Smooth muscle cell of the pulmonary artery (primary cell): ENCODE measurements at places on chromosomes 2 and 18. TPM values are rescaled to one million over a fixed set of nuclear protein-coding genes. Genes with fewer than 3 reads are reported as not detected.

Gene SULT1C4
- 0.13 and 0.17 TPM in 2 replicates for total RNA-seq

Gene KIAA2012
- not detected in 2 replicates for total RNA-seq

Gene RAB17
- 0.78 and 0.83 TPM in 2 replicates for total RNA-seq

Gene CROCC2
- total RNA-seq, result 0.13 TPM in 1 of 2 replicates, not detected in the other

Gene KCNIP3
- 0.65 and 2.0 TPM in 2 replicates for total RNA-seq

Gene POTEJ
- not detected in 2 replicates for total RNA-seq

Gene HTR2B
- total RNA-seq, result 23.9 and 37.3 TPM in 2 replicates

Gene TRIM43
- total RNA-seq, result not detected in 2 replicates

Gene SERPINB2
- total RNA-seq, result 0.50 and 14.4 TPM in 2 replicates

Gene CYTIP
- total RNA-seq, result 5.5 and 23.5 TPM in 2 replicates

Gene CD8B2
- total RNA-seq, result not detected in 2 replicates

Gene CPO
- total RNA-seq, result not detected in 2 replicates

Gene LINC00305
- not detected in 2 replicates for total RNA-seq

Gene ZSWIM2
- total RNA-seq, result 0.07 and 0.10 TPM in 2 replicates

Gene SERPINB11
- not detected in 2 replicates for total RNA-seq

Gene RNF125
- total RNA-seq, result 0.13 and 0.69 TPM in 2 replicates

Gene SLC9A4
- total RNA-seq, result 0.03 TPM in 1 of 2 replicates, not detected in the other

Gene SKOR2
- total RNA-seq, result not detected in 2 replicates

Gene SLC9A2
- total RNA-seq, result not detected in 2 replicates

Gene FRZB
- total RNA-seq, result 0.20 and 0.72 TPM in 2 replicates

Gene CAPN14
- 0.23 and 0.26 TPM in 2 replicates for total RNA-seq

Gene ZNF804A
- 0.20 and 1.4 TPM in 2 replicates for total RNA-seq

Gene REL
- total RNA-seq, result 4.2 and 4.8 TPM in 2 replicates

Gene ATP5MC3
- 62.0 and 76.2 TPM in 2 replicates for total RNA-seq

Gene RSAD2
- total RNA-seq, result 0.20 and 0.33 TPM in 2 replicates

Gene PTGR3
- 8.2 and 10.0 TPM in 2 replicates for total RNA-seq

Gene CDH7
- not detected in 2 replicates for total RNA-seq

Gene THSD7B
- total RNA-seq, result 0.03 and 1.4 TPM in 2 replicates

Gene SCN7A
- total RNA-seq, result under 0.01 TPM in 1 of 2 replicates, not detected in the other

Gene SPATA3
- not detected in 2 replicates for total RNA-seq

Gene B3GNT7
- total RNA-seq, result 0.52 and 1.1 TPM in 2 replicates

Gene ALPG
- total RNA-seq, result not detected in 2 replicates

Gene INPP5D
- total RNA-seq, result 0.59 and 0.65 TPM in 2 replicates

Gene TWIST2
- 20.7 and 29.0 TPM in 2 replicates for total RNA-seq

Gene KHK
- total RNA-seq, result 0.98 and 0.99 TPM in 2 replicates

Gene RESP18
- not detected in 2 replicates for total RNA-seq

Gene COL3A1
- total RNA-seq, result 3,551 and 6,679 TPM in 2 replicates

Gene KCNJ3
- total RNA-seq, result 0.07 TPM in 1 of 2 replicates, not detected in the other

Gene CPS1
- 5.3 and 30.0 TPM in 2 replicates for total RNA-seq

Gene RND3
- total RNA-seq, result 220 and 647 TPM in 2 replicates

Gene LOXL3
- total RNA-seq, result 110 and 319 TPM in 2 replicates

Gene MGAT4A
- 0.33 and 0.86 TPM in 2 replicates for total RNA-seq

Gene IL37
- not detected in 2 replicates for total RNA-seq

Gene GKN2
- not detected in 2 replicates for total RNA-seq

Gene LCT
- under 0.01 and 0.03 TPM in 2 replicates for total RNA-seq

Gene DUSP2
- 2.3 and 2.9 TPM in 2 replicates for total RNA-seq

Gene NMUR1
- 0.07 and 0.20 TPM in 2 replicates for total RNA-seq

Gene CCDC195
- total RNA-seq, result not detected in 2 replicates

Gene CAVIN2
- total RNA-seq, result 10.9 and 26.8 TPM in 2 replicates

Gene SP5
- not detected in 2 replicates for total RNA-seq

Gene C1GALT1C1L
- total RNA-seq, result 0.20 and 1.2 TPM in 2 replicates

Gene KLHL30
- total RNA-seq, result 5.2 and 11.7 TPM in 2 replicates

Gene TTN
- total RNA-seq, result 1.2 and 3.3 TPM in 2 replicates

Gene LDLRAD4
- total RNA-seq, result 0.39 and 1.8 TPM in 2 replicates

Gene MC5R
- total RNA-seq, result not detected in 2 replicates

Gene GTF2A1L
- total RNA-seq, result 1.4 and 3.8 TPM in 2 replicates

Gene LAMA3
- 3.8 and 8.3 TPM in 2 replicates for total RNA-seq
